CD4-positive, alpha-beta T cell treated with Interleukin-21 for 1 hour (primary cell): ENCODE measurements at places on chromosomes 11 and 22.

GRCh38 chr11:20618083-20618482, 18.7 kb downstream of the SLC6A5 start:
- DNase-seq, result no peak

GRCh38 chr22:26483043-26483438, 542 bp downstream of the HPS4 start:
- DNase-seq, result no peak

DNA sequence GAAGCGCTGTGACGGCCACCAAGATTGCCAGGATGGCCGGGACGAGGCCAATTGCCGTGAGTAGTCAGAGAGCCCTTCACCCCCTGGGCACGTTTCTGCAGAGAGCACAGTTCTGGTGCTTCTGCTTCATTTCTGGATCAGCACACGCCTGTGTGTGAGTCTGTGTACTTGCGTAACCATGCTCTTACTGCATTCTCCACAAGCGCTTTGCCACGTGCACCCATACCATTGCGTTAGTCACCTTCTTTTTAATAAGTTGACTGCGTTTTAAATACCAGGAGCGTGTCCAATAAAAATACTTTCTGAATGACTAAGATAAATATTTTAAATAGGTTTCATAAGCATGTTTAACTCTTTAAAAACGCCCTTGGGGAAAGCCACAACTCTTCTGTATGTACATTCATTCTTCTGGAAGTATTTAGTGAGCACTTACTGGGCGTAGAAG, 143.0 kb upstream of the SORL1-AS1 start:
- no peak for DNase-seq

GRCh38 chr11:103625624-103625965, 410.8 kb upstream of the DDI1 start:
- DNase-seq, result no peak

- DNase-seq, result no peak
Observed at GRCh38 chr11:36790526-36790925, 192.5 kb upstream of the RAG2 start.

GRCh38 chr22:35894937-35895708, 133.5 kb downstream of the RBFOX2 start:
- DNase-seq, result no peak

GRCh38 chr11:69287968-69288882, 5.7 kb upstream of the MYEOV start:
- DNase-seq, result no peak

GRCh38 chr11:4019891-4020290, 74.7 kb upstream of the RRM1 start:
- DNase-seq, result no peak

DNA sequence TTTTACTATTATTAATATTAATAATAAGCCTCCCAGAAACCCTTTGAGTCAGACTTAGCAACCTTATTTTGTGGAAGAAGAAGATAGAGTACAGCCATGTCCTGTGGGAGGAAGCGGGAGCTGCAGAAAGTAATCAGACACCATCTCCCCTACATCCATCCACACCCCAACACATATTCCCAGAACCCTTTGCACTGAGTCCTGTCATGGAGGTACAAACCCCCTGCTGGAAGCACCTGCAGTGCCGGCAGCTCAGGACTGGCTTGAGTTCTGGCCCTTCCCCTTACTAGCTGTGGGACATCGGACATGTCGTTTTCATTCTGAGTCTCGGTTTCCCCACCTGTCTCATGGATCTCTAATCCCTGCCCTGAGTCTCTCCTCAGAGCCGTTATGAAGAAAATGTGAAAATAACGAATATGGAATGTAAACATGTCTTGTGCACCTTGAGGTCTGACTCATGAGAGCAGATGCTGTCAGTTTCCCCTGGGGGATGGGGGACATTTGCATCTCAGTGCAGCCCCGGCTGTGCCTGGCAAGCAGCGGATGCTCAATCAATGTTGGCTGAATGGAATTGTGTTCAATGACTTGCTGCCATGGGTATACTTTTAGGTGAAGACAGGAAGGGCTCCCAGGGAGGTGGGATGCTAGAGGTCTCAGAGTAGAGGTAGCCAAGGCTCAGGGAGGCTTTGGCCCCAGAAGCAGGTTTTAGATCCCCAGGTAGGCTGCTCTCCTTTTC, 45.4 kb downstream of the TP53I11 start:
- no peak for DNase-seq

DNA sequence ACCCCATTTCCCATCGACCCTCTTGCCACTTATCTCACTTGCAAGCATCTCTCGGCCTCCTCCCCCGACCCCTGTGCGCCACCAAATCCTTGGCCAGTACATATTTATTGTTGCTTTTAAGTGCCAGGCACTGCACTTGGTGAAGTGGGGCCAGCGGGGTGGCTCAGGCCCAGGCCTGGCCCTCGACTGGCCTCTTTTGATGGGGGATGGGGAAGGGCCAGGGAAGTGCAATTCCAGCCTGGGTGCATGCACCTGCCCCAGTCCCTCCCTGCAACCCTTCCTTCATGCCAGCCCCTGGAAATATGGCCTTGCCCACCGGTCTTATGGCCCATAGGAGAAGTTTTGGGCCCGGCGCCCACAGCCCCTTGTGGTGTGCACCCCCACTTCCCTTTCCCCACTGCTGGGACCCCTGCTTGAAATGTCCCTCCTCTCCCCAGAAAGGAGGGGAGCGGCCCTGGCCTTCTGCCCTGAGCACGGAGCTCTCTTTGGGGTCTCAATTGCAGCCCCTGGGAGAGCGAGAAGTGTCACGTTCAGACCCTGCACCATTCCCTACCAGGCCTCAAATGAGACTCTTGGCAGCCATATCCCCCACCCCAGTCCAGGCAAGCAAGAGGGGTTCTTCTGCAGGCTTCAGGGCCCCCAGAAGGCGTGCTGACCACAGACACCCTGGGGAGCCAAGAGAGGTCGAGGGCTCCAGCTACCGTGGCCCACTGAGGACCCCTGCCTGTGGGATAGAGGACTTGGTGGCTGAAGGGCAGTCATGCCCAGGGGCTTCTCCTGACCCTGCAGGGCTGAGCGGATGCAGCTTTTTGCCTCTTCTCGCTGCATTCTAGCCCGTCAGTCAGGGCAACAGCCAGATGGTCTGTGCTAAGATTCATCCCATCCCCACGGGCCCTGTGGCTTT, 961 bp downstream of the SUSD2 start:
- no peak for DNase-seq

DNA sequence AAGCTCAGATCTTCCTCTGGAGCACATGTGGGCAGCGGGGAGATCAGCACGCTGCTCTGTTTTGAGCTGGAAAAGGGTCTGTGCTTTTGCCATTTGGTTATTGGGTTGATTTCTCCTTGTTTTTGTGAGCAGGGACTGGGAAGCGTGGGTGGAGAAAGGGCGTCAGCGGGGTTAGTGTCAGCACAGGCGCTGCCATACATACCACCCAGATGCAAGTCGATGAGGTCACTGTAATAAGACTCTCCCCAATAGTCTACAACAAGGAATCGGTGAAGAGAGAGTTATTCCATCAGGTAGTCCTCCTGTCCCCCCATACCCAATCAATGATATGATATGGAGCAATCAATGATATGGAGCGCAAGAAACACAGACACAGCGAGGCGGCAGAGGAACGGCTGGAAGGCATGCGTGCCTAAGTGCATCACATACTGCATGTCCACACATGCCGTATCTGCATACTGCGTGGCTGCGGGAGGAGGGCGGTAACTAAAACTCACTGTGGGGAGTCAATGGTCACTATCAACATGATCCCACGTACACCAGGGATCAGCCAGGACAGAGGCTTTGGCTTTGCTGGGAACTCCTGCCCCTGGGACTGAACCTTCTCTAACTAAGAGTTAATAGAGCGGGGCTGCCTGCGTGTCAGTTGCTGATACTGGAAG, 29.5 kb upstream of the BID start:
- DNase-seq, result no peak

GRCh38 chr11:76323804-76324203, 57.1 kb downstream of the THAP12 start:
- DNase-seq, result no peak

GRCh38 chr11:63769042-63769713, 603 bp upstream of the ZFTA start:
- peak; percentile 23 for DNase-seq

- no peak for DNase-seq
Observed at GRCh38 chr11:36165621-36166397, 123.4 kb downstream of the COMMD9 start.

- no peak for DNase-seq
Observed at GRCh38 chr11:76459846-76460245, 15.0 kb downstream of the EMSY start.

- no peak for DNase-seq
Observed at GRCh38 chr11:11078344-11079086, 220.7 kb upstream of the ZBED5 start.

- no peak for DNase-seq
Observed at GRCh38 chr22:19019029-19019678, 83.1 kb upstream of the PRODH start.

- DNase-seq, result no peak
Observed at GRCh38 chr11:19753451-19754106, 40.9 kb downstream of the NAV2 start.

- DNase-seq, result peak; percentile 92
Observed at GRCh38 chr11:47552566-47553405, at the start of gene CELF1. Gene CELF1 (minus strand): TSS chr11:47553132. CDS start chr11:47499523, 53,609 bp downstream.

GRCh38 chr11:112355726-112356125, 95.1 kb upstream of the PLET1 start:
- DNase-seq, result no peak

DNA sequence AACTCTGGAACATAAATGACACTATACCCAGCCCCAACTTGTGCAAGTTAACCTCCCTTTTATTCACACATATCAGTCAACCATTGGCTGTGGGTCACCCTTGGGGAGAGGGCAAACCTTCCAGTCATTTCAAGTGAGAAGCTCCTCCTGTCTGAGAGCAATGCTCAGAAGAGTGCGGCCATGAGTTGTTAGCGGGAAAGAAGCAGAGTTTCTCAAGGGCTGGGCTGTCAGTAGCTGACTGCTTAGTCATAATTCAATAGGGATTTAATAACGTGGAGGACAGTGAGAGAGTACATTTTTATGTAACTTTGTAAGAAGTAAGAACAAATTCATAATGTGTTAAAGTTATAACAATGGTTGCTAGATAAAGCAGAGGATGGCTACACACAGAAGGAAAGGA, 5.1 kb downstream of the PATE2 start:
- DNase-seq, result no peak

- DNase-seq, result no peak
Observed at GRCh38 chr11:63993993-63994392, 7.8 kb downstream of the OTUB1 start.

- DNase-seq, result no peak
Observed at GRCh38 chr11:68138237-68138636, 17.0 kb upstream of the CHKA start.

DNA sequence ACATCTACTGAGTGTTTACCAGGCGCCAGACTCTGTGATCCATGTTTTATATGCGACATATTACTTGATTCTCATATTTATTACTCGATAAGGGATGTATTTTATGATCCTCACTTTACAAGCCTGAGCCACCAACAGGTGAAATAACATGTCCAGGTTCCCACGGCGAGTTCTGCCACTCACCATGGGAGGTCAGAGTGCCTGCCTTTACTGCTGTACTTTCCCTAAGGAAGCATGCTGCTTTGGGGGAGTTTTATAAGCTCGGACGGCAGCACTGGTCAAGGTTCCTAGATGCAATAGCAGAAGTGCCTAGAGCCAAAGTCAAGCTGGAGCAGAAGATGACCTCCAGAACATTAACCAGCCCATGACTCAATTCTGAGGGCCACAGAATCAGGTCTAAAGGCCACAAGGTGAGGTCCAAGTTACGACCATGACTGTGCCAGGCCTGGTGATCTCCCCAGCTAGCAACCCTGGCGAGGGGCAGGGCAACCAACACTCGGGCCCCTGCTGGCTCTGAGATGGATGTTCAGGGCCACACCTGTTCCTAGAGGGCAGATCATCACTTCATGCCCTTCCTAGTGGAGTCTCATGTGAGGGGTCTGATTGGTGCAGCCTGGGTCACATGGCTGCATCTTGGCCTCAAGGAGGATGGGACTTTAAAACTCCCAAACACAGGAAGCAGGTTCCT, 14.2 kb downstream of the IFT27 start:
- DNase-seq, result no peak

DNA sequence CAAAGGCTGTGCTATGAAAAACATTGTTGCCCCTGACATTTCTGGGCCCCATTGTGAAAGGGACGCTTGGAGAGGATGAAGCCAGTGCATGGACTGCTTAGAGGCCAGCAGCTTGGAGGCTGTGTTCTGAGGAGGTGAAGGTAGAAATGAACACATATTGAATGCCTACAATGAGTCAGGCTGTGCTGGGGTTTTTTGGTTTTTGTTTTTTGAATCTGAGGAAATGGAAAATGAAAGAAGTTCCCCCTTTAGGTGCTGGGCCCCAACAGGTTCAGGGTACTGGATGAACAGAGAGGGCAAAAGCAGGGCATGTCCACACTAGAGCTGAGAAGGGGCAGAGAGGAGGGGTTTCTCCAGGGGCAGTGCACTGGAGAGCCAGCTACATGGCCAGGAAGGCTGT, 166.1 kb upstream of the API5 start:
- no peak for DNase-seq

DNA sequence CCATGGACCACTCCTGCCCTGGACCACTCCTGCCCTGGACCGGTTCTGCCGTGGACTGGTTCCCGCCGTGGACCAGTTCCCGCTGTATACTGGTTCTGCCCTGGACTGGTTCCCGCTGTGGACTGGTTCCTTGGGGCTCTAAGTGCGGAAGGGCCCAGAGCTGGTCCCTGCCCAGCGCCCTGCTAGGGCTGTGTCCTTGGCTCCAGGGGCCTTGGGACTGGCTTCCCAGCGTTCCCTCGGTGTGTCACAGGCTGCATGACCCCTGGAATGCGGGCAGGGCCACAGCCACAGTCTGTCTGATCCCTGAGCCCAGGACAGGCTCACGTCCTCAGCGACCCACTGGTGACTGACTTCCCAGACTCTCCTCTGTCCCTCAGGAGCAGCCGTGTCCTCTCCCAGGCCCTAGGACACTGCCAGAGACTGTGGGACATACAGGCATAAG, 412.2 kb downstream of the TBC1D22A start:
- DNase-seq, result no peak

GRCh38 chr11:69269388-69269787, 24.6 kb upstream of the MYEOV start:
- no peak for DNase-seq

DNA sequence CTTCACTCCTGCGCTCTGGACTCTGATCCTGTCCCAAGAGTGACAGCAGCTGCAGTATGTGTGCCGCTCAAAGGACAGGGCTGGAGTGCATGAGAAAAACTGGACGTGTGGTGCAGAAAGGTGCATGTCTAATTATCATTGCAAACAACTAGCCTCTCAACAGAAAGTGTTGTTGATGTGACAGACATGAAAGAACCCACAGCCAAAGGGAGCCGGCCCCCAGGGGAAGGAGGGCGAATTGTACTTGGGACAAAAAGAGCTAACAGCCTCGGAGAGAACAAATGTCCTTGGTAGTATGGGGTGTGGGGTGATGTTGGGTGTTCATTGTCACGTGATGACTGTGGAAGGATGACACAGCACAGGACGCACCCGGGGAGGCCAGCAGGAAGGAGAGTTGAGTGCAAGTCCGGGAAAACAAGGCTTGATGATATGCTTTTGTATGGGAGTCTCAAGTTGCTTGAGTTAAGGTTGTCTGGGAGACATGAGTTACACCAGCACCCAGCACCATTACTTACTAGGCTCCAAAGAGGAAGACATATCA, 325.5 kb downstream of the NTM start:
- no peak for DNase-seq
